ENCODE measurements at places on chromosomes 5 and 9.

- DNase-seq = peak; percentile 97
Observed at GRCh38 chr5:53087621-53088121, 21.9 kb downstream of the MOCS2 start.

GRCh38 chr5:33891788-33892619, at the start of gene ADAMTS12:
ADAMTS12 (minus strand) TSS chr5:33891990; CDS start chr5:33891856, 134 bp downstream.
- DNase-seq = no peak

DNA sequence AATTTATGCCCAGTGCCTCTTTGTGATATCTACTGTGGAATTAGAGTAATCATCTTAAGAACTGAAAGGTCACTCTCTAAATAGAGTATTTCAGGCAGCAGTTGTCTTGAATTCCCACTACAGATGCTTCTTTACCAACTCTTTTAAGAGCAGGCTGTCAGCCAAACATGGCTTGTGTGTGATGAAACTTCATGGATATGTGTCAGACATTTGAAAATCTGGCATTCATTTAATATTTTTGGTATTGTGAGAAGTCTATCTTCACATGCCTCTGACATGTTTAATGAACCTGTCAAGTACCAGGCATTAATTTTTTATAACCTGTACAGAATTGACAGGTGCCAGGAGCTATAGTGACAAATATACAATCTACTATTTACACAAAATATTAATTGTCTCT, 318.6 kb downstream of the CDH9 start:
- DNase-seq = no peak

GRCh38 chr5:110785356-110785755, 46.5 kb downstream of the SLC25A46 start:
- no peak for DNase-seq

GRCh38 chr5:39780347-39780746, 355.6 kb upstream of the DAB2 start:
- no peak for DNase-seq
